Mesothelial cell of epicardium (in vitro differentiated cells): ENCODE measurements at places on chromosomes 6 and 20.

DNA sequence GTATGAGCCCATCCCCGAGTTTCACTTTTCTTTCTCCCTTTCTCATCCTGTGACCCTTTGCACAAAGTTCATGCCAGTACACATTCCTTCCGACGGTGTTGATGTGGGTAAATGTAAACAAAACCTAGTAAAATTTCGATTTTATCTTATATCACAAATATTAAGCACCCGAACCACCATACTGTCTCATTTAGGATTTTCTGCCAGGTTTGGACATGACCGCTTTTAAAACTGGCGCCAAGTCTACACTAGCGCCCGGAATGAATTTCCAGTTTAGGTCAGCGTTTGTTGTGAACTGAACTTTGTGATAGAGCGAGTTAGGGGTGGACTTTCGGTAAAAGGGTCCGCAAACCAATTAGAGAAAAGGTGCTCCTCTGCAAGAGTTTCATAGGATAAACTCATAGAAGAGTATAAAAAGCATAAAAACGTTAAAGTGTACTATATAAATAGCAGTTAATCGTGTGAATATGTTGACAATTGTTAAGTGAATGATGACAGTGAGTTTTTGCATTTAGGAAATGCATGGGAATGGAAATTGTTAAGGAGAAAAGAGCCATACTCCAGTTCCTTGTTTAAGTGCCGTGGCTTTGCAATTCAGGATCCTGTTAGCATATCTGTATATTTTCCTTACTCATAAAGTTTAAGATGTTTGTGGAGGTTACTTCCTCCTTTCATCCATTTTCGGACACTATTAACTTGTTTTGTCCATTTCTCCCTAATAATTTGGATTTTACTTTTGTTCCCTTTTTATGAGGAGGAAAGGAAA is 937 bp downstream of the AKAP7 start:
- DNase-seq: no peak

- DNase-seq: no peak
These were observed 239.2 kb upstream of the FKBP1C start for GRCh38 chr6:62971976-62972658.

DNA sequence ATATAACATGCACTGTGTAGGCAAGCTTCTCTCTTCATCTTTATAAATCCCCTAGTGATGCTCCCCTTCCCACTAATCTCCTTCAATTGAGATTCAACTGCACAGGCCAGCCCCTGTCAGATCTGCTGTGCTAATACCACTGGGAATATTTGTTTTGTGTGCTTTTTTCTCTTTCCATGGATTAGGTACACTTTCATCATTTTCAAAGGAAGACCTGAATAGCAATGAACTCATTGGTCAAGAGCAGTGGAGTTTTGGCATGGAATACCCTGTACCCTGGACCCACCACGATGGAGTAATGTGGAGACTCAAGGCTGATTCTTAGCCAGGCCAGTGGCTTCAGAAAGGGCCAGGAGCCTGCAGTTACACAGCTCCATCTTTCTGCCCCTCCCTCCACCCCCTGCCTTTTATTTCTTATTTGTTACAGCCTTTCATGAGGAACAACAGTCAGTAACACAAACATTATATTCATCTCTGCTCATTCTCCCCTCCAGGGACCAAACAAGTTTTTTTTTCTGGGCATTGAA is 75.4 kb upstream of the KCNG1 start:
- no peak for DNase-seq

DNA sequence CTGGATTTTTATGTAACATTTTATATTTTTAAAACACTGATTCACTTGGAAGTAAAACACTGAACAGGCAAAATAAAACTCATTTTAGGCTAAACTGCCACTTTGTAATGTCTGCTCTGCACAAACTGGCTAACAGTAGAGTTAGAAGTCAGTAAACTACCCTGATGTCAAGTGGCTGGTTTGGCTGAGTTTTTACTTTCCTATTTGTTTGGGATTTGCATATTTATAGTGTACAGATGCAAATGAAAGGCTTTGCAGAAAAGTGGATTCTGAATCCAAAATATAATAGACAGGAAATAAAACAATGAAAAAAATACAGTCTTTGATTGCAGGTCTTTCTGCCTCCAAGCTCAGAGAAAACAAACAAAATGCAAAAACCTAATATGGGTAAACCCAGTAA is 213.1 kb downstream of the CDH26 start:
- no peak for DNase-seq

DNA sequence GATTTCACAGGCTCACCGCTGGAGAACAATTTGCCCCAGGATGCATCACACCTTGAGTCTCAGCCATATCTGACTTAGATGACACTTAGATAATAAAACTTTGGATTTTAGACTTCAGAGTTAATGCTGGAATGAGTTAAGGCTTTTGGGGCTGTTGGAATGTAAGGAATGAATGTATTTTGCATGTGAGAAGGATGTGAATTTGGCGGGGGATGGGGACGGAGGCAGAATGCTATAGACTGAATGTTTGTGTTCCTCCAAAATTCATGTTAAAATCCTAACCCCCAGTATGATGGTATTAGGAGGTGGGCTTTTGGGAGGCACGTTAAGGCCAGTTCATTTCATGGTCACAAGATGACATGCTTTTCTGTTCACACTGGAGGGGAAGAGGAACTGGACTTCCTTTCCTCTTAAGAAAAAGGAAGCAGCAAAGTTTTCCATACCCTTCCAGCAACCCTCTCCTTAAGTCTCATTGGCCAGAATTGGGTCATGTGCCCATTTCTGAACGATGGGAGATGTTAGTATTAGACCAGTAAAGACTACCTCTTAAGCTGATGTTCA is 5.8 kb upstream of the SRXN1 start:
- no peak for DNase-seq

GRCh38 chr6:102038964-102039363 is 645.5 kb downstream of the GRIK2 start:
- no peak for DNase-seq

DNA sequence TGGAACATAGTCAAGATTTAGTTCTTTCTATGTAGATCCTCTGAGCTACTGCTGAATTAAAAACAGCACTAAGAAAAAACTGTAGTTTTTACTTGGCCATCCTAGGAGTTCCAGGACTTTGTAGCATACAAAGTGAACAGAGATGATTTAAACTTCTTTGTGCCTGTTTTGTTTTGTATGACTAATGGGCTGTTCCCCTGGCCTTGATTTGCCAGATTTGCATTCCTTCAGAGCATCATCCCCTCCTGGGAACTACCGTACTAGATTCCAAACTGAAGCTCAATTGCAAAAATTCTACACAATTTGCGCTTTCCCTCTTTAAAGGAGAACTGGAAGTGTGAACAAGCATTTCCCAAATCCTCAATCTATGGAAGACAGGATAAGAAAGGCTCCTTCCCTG is 23.1 kb downstream of the ACOT13 start:
- DNase-seq: no peak

- DNase-seq: no peak
These were observed 9.8 kb upstream of the DEFB123 start for GRCh38 chr20:31430568-31431115.

- no peak for DNase-seq
These were observed 69.3 kb upstream of the SYNJ2 start for GRCh38 chr6:157912326-157912725.

- DNase-seq: no peak
These were observed 9.9 kb upstream of the UST start for GRCh38 chr6:148736774-148737412.

DNA sequence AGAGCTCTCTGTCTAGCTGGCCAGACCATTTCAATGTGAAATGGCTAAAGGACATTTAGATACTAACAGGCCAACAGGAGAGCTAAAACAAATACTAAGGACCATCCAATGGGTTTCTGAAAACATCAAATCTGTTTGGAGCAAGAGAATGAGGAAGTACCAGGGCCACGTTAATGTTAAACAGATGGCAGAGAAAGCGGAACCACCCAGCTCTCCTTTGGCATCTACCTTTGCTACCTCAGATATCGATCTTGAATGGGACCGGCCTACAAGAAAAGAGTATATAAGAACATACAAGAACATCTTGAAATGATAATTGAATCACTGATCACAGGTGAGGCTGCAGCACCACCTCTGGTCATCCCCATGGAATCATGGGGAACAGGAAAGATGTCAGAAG is 31.8 kb downstream of the KCNK5 start:
- DNase-seq: no peak

GRCh38 chr6:110509617-110510241 is 33.3 kb upstream of the SLC22A16 start:
- no peak for DNase-seq

GRCh38 chr6:42320762-42321161 is 103.1 kb upstream of the MRPS10 start:
- no peak for DNase-seq

- no peak for DNase-seq
These were observed 65.9 kb upstream of the DDR1 start for GRCh38 chr6:30818391-30818841.
